ENCODE measurements at places on chromosomes 5 and 9.

- no peak for DNase-seq
Measured at GRCh38 chr9:136748666-136749611, 614 bp upstream of the LCN6 start.

GRCh38 chr9:89605465-89606048 lies 745 bp downstream of the GADD45G start:
- DNase-seq, result no peak

- no peak for DNase-seq
Measured at GRCh38 chr5:34717426-34718327, 61.5 kb downstream of the RAI14 start.

- no peak for DNase-seq
Measured at GRCh38 chr9:113398796-113399195, 2.3 kb downstream of the ALAD start.

- no peak for DNase-seq
Measured at GRCh38 chr5:109961751-109962150, 272.0 kb downstream of the MAN2A1 start.

DNA sequence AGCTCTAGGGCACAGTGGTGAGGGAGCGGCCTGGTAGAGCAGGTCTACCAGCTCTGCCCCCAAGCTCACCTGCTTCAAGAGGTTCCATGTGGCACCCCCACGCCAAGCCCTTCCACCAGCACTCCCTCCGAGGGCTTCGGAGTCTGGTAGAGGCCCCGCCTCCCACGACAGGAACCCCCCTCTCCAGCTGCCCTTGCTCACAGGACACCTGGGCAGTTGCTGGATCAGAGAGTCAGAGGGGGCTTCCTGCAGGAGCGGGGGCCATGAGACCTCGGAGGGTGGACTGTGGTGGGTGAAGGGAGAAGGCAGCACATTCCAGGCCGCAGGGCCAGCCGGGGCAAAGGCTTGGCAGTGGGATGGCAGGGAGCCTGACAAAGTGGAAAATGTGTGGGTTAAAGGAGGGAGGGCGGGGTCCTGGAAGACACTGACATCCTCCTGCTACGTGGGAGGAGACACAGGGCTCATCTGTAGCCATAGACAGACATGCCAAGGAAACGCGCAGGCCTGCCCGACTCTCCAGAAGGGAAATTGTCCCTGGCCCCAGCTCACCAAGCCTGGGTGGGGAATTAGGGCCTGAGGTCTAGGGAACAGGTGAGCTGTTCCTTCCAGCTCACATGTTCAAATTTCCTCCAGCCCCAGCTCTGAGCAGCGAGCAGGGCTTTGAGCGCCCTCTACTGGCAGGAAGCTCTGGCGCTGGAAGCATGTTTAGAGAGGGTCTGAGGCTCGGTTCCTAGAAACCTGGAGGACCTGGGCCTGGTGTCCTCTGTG lies 74.2 kb downstream of the NTNG2 start:
- DNase-seq, result peak; percentile 75

Data from stimulated activated CD4-positive, alpha-beta T cell treated with anti-CD3 and anti-CD28 coated beads, TNF-alpha, amount 100 ng/mL, for 1 hour (primary cell).